ENCODE measurements at places on chromosomes 4 and X.

DNA sequence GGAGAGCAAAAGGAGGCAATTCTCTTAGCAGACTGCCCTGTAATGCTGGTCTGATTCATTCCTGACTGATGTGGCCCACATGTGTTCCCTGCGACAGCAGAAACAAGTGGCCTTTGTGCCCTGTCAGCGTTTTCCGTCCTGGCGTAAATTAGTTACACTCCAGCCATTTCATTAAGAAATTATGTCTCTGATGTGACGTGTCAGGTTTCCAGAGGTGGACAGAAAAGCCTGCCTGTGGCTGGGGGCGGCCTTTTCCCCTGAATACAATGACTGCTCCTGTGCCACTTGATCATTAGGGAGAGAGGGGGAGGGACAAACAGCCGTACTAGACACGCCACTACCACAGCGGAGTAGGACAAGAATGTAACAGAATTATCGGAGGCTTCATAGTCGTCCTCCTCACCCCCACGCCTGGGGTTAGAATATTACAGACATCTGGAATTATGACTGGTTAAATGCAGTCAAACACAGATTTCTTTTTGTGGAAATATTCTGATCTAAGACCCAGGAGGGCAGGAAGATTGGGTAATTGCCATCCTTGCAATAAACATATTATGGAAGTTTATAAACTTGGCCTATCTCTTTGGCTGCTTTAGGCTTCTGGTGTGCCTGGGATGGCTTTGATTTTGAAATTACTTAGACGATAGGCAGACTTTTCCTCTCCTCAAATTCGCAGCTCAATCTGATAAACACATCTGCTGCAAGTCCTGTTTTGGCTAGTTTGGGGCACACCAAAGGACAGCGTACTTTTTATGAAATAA, 146.2 kb upstream of the BCOR start:
- DNase-seq, result no peak

DNA sequence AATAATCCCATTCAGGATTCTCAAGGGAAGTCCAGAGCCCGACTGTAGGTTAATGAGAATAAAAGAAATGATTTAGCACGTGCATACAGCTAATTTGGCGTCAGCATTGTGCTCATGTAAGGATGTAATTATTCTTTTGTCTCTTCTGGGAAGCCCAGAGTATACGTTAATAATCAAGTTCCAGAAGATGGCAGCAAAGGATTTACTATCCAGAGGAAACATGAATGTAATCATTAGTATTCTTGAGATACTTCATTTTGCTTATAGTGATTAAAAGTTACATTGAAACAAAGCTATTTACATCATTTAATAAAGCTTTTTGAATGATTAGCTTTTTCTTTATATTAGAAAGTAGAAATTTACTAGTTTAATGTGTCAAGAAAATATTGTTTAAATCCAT, 27.1 kb upstream of the MAP9 start:
- no peak for DNase-seq

- DNase-seq, result no peak
These were observed 14.8 kb downstream of the PDHA1 start for GRCh38 chrX:19358521-19358920.

- no peak for DNase-seq
These were observed 10.1 kb downstream of the STK26 start for GRCh38 chrX:132033166-132033565.

GRCh38 chr4:83207497-83208101, 77.0 kb downstream of the COQ2 start:
- no peak for DNase-seq

DNA sequence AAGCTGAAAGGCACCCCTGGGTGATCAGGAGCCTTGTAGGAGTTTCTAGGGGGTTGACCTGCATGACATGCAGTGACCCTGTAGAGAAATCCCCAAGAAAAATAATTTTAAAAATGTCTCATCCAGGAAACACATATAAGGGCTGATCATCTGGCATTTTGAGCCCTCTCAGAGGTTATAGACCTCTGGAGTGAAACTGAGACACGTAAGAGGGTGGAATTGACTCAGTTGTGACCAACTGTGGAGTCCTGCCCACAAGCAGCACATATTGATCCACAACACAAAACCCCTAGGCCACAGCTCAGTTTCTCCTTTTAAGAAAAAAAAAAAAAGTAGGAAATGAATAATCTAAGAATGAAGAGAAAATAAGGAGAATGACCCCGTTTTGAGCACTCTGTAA, 32.5 kb upstream of the MTMR8 start:
- no peak for DNase-seq

DNA sequence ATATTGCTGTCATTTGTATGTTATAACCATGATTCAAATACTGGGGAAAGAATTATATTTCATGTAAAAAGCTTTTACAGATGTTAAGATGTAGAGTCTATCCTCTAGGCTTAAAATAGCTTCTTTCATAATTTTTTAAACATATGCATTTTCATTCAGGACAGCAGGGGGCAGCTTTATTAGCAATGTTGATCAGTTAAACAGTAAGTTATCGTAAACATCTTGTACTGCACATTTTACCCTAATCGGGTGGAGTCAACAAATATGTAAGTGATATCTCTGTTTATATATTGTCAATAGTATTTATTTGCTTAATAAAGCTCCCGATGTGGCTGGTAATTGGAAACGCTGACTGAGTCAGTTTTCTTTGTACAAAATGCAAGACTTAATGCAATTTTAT, 142.5 kb upstream of the MED14 start:
- DNase-seq, result no peak

- DNase-seq, result no peak
These were observed 143.6 kb downstream of the SLIT2 start for GRCh38 chr4:20395160-20395773.

DNA sequence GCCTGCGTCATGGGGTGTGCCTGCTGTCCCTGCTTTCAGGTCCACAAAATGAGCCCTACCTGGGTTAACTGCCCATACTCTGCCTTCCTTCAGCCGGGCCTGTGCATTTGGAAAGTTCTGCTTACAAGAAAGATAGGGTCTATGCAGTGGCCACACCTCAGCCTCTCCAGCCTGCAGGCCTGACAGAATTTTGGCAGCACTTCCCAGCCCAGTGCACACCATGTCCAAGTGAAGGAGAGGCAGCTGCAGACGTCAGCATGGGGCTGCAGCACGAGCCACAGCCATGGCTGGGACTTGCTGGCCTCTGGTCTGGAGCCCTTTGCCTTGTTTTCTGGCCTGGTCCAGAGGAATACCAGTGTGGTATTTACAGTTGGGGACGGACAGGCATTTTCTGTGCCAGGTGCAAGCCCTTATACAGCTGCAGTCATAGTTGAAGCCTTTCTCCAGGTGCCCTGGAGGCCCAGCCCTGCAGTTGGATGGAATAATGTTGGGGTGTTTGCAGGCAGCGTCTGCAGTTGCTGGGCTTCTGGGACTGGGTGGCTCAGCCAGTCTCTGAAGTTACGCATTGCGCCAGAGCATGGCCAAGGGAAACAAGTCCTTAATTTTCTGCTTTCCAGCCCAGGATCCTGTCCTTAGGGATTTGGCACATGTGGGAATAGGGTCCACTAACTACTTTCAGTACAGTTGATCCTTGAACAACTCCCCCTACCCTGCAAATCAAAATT, 26.2 kb downstream of the JADE1 start:
- DNase-seq, result no peak

DNA sequence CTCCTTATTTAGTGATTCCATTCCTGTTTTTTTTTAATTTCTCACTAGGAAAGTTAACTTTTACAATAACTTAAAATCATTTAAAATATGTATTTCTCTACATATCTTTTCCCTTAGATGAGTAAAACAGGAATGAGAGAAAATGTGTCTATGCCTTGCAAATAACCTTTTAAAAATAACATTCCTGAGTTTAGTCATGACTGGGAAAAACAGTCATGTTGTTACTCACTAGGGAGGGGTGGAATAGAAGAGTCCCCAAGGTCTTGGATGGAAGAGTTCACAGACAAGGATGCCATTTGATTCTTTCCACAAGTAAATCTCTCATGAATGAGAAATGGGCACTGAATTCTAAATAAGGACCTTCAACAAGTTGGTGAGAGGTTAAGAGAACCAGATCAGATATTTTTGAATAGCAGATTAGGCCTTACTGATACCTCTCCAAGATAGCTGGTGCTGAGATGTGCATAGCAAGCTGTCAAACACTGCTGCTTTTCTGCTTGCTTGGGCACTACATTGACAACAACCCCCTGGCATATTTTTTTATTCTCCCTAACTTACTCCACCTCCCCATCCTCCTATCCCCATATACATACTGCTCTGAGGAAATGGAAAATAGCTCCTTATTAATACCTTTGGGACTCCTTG, 25.1 kb downstream of the UGDH start:
- DNase-seq, result no peak

DNA sequence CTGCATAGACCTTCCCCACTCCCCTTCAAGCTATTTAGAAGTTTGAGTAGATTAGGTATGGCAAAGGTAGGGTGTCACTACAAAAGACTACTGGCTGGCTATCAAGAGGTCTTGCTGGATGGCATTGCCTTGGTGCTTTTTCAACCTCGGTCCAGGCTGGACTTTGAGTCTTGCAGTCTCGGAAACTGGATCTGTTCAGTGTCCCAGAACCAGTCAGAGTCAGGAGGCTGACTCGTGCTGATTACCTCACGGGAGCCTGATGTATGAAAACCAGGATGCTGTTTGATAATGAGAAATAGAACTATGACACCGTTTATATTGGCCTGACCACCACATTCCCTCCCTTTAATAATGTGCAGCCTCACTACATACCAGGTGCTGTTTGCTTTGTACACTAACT, 2.7 kb upstream of the PHKA1 start:
- no peak for DNase-seq

DNA sequence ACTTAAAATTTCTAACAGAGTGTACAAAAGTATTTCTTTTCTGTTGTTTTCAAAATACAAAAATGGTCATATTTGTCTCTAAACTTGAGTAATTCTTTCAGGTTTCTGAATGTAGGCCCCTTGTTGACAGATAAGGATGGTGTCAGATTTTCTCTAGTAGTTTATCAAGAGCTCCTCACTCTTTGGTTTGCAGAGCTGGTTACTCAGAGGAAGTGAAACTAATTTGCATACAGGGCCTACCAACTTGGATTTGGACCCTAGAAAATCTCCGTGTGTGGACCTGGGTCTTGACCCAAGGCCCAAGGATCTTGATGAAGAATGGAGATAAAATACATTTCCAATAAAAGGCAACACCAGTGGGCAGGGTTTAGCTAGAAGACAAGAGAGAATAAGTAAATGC, 433 bp upstream of the ADH6 start:
- DNase-seq, result no peak
